ENCODE measurements at places on chromosomes 7 and 10.
A peak's percentile ranks its signal among the peaks of the same experiment; 100 is the strongest.

DNA sequence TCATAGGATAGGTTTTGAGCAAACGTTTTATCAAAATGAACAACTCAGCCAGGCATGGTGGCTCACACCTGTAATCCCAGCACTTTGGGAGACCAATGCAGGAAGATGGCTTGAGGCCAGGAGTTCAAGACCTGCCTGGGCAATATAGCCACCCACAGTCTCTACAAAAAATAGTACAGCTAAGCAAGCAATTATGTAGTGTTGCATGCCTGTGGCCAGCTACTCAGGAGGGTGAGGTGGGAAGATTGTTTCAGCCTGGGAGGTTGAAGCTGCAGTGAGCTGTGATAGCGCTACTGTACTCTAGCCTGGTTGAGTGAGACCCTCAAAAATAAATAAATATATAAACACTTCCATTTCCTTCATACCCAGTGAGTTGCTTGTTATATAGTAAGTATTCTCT lies 67.1 kb downstream of the LSMEM1 start:
- DNase-seq = no peak

DNA sequence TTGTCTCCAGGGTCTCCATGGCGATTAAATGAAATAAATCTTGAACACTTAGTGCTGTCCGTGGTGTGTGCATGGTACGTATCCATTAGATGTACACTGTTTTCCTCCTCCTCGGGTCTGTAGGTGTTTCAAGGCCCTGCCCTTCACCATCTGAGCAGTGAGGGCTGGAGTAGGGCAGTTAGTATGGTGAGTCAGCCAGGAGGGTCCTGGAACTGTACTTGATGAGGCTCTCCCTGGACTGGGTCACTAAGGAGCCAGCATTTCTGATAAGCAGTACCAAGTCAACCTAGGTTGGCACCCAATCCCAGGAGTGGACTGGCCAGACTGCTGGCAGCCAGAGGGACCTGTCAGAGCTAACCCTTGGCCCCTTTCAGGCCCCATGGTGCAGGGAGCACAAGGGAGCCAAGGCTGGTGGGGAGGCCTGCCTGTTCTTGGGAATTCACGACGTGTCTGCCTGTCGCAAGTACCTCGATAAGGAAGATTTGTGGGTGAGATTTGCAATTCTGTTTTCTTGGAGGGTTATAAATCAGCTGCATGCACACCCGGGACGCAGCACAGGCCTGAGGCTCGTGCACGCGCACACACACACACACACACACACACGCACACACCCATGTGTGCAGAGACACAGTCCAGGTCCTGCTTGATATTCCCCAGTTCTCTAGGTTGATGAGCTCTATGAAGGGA lies 114.2 kb downstream of the ZMIZ1 start:
- DNase-seq = no peak

DNA sequence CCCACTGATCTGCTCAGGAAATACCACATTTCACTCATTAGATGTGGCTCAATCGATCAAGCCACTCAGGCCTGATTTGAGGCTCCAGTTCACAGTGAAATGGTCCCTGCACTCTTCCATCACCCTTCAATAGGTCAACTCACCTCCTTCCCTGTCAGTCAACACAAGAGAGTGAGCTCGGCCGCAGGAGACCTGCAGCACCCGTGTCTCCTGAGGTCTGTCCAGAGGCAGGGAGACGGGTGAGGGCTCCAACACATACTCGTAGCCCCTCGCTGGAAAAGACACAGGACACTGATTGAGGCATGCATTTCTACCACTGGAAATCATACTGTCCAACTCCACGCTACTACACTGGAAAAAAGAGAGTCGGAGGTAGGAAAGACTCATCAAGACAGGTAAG lies 7.1 kb downstream of the RCC1L start:
- peak; percentile 15 for DNase-seq

DNA sequence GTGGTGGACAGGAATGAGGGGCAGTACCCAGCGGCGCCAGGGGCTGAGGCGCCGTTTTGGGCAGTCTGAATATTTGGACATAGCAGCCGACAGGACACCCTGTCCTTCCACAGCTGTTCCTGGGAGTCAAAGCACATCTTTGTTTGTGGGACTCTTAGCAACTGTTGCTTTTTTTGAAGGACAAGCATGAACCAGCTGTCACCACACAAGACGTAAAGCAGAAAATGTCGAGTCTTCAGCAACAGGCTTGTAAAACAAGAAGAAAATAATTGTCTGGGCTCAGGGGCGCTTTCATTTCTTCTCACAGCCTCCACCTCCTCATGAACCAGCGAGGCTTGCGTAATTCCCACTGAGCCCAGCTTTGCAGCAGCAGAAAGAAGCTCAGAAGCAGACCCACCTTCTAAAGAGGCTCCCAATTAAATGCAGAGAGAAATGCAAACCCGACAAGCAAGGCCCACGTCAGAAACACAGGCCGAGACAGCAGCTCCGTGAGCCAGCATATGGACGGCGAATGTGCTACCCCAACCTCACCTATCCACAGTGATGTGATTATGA lies 68.9 kb upstream of the DNAAF5 start:
- no peak for DNase-seq

GRCh38 chr7:134780166-134780828 lies 863 bp downstream of the CALD1 start:
- DNase-seq = no peak

GRCh38 chr7:41819645-41820044 lies 116.8 kb upstream of the INHBA start:
- DNase-seq = no peak

DNA sequence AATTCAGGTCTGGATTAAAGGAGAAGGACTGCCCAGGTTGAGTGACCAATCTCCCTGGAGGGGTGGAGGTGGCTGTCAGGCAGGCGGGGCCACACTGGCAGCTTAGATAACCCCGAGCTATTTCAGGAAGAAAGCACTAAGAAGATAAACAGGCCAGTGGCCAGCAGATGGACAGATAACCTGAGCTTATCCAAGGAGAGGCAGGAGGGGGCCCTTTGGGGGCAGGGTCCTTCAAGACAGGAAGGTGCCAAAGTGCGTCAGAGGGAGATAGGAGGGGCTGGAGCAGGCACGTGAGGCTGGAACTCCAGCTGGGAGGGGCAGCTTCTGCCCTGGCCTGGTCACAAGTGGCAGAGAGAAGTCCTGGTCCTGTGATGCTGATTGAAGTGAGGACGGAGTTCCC lies 29.8 kb upstream of the PODXL start:
- no peak for DNase-seq

DNA sequence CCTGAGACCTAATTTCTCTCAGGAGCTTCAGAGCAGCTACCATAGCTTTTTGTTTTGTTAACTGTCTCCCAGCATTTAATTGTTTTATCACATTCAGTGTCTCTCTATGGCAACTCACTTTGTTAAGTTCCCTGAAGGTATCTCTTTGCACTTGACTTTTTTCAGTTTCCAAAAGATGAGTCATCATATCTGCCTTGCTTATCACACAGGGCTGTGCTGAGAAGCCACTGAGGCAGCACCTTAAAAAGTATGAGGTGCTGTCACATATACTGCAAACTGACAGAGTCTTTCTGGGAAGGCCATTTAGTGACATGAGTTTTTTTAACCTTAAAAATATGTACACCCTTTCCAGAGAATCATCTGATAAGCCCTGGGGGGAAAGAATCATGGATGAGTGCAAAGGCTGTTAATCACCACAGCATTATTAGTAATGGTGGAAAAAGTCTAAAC lies 56.8 kb downstream of the PPP1R3C start:
- DNase-seq = no peak

GRCh38 chr7:106317971-106318370 lies 33.2 kb upstream of the NAMPT start:
- no peak for DNase-seq

DNA sequence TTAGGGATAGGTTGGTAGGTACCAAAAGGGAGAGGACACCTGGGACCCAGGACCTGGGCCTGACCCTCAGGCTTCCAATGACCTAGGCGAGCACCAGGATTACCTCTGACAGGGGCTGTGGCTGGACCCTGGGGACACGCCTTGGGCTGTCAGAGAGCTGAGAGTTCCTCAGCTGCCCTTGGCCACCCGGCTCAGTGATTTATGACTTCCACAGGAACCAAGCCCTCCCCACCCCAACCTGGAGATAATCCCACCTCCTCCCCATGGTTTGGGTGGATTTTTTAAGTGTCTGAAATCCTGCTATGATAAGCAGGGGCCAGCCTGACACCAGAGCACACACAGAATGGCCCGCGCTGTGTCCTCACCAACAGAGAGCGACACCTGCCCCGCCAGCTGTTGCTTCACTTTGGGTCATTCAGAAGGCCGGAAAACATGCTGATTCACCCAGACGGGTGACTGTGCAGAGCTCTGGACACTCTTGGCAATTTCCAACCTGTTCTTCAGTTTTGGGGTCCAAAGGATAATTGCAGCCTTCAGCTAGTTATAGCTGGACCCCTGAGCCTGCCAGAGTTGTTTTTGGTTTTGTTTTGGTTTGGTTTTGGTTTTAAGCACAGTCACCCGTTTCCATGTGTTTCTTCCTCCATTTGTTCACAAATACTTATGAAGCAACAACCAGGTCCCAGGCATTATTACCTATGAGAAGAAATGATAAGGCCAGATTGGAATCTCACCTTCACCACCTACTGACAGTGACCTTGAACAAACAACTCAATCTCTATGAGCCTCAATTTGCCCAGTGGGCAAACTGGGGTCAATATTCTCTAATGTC lies 78.2 kb downstream of the RAB11FIP2 start:
- no peak for DNase-seq

- DNase-seq = peak; percentile 39
Measured at GRCh38 chr7:151251328-151251688, 2.8 kb upstream of the SMARCD3 start.

DNA sequence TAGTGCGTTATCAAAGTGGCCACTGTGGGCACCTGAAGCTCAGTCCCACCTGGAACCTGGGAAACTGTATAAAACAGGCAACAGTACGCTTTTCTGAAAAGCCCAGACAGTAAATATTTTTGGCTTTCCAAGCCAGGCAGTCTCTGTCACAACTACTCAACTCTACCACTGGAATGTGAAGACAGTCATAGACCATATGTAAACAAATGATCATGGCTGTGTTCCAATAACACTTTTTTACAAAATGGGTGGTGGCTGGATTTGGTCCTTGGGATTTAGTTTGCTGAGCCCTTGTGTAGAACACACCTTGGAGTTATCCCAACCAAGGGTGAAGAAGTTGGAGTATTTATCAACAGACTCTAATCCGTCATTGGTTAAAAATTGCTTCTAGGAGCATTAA lies 259.9 kb downstream of the SKIDA1 start:
- no peak for DNase-seq

DNA sequence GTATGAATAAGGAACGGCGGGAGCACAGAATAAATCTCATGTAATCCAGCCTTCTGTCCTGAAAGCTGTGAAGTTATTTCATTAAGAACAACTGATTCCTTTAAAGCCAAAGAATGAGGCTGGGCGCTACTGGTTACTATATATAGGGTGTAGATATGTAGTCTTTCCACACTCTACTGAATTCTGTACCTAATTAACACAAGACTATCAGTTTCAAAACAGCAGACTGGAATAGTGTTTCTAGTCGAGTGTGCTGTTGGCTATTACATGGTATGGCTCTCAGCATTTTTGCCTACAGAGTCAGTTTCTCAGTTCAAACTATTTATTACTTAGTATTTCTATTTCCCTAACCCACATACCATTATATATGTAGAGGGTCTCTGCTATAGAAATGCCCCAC lies 163.3 kb downstream of the THSD7A start:
- DNase-seq = no peak

DNA sequence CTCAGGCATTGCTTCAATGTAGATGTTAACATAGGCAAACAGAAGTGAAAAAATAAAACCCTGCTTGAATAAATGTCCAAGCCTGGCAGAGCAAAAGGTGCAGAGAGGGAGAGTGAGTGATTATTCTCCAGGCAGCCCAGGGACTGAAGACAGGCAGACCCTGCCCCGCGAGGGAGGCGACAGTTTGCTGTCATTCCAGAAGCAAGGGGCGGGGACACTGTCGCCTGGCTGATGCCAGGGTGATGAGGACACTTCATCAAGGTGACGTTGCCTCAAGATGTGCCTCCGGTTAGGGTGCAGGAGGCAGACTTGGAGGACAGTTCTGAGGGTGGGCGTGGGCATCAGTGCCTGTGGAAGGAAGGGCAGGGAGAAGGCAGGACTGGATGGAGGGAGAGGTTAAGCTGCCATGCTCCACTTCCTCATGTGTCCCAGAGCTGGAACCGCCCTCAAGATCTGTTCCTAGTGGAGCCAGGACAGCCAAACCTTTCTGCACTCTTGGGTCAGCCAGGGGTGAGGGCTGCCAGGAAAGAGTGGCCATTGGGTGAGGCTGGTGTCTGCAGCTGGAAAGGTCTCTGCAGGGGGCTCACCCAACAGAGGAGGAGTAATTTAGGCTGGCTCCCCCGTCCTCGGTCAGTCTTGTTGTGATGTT lies 560.5 kb upstream of the MKI67 start:
- DNase-seq = no peak

GRCh38 chr7:150842716-150843115 lies 9.6 kb upstream of the AOC1 start:
- DNase-seq = no peak

DNA sequence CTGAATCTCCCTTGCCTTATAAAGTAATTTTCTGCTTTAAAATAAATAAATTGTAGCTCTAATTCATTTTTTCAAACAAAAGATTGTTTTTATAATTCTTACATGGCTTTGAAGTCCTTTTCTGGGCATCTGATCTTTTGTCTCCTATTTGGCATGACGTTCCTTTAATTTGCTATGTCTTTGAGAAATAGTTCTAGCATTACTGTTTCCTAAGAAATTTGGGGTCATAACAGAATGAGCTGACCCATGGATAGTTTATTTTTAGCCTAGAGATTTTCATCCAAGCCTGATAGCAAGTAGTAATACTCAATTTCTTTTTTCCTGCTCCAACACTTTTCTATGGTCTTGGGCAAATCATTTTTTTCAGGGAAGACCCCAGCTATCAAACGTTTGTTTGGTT lies 31.4 kb downstream of the CCDC71L start:
- no peak for DNase-seq

GRCh38 chr7:77282897-77283296 lies 83.3 kb upstream of the FGL2 start:
- no peak for DNase-seq

GRCh38 chr7:30563326-30563942 lies 31.2 kb upstream of the GARS1 start:
- peak; percentile 74 for DNase-seq

DNA sequence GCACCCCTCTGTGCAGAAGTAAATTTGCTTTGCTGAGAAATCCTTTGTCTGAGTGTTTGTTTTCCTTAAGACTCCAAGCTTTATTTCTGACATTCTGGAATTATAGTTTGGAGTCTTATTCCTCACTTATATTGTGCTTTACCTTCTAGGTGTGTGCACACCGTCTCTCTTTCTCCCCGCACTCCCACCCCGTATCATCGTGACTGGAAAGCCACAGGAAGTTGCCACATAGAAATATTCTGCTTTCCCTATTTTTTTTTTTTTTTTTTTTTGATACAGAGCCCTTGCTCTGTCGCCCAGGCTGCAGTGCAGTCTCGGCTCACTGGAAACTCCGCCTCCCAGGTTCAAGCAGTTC lies 109.5 kb downstream of the PHF14 start:
- no peak for DNase-seq

GRCh38 chr10:31959461-31960173 lies 31.0 kb upstream of the ARHGAP12 start:
- DNase-seq = no peak

DNA sequence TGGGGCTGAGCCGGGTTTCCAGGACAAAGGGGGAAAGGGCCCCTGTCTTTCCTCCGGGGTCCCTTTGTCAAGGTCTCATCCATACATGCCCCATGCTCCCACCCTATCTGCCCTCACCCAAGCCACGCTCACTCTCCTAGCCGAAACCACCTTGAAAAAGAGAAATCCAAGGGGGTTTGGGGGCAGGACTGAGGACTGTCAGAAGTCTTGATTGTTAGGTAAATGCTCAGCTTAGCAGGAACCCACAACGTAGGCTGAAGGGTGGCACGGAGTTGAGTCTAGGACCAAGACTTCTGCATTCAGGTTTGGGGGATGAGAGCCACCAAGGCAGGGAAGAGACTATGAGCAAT lies 719 bp upstream of the PGAM2 start:
- DNase-seq = peak; percentile 42

Data from RWPE2 (cell line).